Activated CD8-positive, alpha-beta memory T cell treated with anti-CD3 and anti-CD28 coated beads, Interleukin-2, amount 10 ng/mL, durations not matched to agents 7 days and 5 days (primary cell): ENCODE measurements at places on chromosomes 11 and 22. TPM values are rescaled to one million over a fixed set of nuclear protein-coding genes. Genes with fewer than 3 reads are reported as not detected.

DNA sequence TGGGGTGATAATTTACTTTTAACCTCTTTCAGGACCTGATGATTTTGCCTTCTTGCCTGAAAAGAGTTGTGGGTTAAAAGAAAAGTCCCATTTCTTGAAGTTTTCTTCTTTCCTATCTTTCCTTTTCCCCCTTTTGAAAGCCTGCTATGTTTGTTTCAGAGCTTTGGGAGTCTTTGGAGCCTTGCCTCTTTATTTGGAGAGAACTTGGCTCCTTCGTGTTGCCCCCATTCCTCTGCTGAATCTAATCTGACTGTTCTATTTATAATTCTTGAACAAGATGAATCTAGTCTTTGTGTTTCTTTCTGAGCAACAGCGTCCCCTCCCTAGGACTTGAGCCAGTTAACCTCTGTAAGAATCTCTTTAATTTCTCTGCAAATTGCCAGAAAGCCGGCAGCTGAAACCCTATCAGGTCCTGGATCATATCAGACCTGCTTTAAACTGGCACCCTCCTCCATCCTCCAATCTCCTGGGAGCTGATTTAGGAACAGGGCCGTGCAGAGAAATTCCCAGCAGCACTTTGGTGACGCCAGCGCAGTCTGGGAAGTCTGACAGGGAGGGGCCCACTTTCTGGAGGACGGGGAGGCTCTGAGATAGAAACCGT is 289.1 kb upstream of the SORL1-AS1 start:
- no peak for DNase-seq

DNA sequence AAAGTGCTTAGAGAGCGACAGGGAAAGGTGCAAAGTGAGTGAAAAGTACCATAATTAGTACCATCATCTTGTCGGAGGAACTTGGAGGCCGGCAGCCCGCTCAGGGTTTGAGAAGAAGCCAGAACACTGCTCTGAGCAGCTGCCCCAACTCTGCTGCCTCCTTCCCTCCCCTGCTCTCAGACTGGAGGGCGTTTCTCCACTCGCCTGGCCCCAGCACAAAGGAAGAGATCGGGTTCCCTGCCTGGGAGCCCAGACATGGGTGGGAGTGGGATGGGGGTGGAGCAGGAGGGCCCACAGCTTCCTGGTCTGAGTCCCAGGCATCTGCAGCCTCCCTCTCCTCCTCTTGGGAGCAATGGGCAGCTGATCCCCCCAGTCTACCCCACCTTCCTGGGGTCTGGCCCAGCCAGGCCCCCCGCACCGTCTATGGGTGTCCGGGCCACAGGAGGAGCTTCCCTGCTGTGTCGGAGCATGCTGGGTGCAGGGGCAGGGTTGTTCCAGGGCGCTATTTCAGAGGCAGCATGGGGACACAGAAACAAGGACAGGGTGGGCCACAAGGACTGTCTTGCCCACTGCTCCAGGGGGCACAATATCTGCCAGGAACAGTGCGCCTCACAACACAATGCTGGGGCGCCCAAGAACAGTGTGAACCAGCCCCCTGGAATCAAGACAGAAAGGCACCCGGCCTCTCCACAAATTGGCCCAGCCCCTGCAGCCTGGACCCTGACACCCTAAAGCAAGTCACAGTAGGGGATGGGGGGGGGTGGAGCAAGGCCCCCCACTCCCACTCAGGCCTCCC is 4.8 kb downstream of the LIF start:
- no peak for DNase-seq

GRCh38 chr11:126898802-126899201 is 101.8 kb downstream of the KIRREL3 start:
- no peak for DNase-seq

DNA sequence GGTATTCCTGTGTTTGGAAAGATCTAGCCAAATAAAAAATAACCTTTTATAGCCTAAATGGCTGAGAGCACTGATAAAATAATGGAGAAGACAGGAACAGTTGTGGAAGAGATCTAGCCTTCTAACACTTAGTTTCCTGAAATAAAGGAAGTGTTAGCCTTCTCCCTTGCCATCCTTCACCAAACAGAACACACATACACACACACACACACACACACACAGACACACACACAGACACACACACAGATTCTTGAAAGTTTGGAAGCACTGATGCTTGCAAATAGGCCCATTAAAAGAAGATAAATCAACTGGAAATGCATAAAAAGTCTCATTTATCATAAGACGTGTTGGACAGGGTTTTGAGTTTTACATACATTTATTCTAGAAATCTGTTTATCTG is 37.5 kb downstream of the KIRREL3 start:
- DNase-seq = no peak

DNA sequence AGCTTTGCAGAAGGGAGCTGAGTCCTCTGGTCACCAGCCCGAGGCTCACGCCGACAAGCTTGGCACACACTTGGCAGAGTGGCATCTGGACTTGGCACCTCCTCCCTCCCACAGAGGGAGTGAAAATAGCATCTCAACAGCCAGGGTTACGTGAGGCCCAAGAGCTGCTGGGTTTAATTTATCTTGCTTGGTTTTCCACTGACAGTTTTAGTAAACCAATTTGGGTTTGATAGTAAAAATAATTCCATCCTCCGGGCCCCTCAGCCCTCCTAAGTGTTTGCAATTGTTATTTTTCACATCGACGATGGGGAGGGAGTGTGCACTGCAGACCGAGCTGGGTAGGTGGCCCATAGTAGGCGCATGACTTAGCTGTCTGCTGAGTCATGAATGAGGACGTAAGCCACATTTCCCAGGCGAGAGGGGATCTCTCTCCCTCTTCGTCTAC is 107.6 kb upstream of the ASPHD2 start:
- DNase-seq = no peak

GRCh38 chr22:49551446-49551845 is 276.2 kb downstream of the BRD1 start:
- no peak for DNase-seq

GRCh38 chr11:11978098-11978637 is 30.3 kb downstream of the DKK3 start:
- peak; percentile 18 for DNase-seq

GRCh38 chr22:27780161-27780575 is 21.4 kb downstream of the MN1 start:
- no peak for DNase-seq

- DNase-seq = no peak
Observed at GRCh38 chr11:128432926-128433325, 154.4 kb downstream of the ETS1 start.

DNA sequence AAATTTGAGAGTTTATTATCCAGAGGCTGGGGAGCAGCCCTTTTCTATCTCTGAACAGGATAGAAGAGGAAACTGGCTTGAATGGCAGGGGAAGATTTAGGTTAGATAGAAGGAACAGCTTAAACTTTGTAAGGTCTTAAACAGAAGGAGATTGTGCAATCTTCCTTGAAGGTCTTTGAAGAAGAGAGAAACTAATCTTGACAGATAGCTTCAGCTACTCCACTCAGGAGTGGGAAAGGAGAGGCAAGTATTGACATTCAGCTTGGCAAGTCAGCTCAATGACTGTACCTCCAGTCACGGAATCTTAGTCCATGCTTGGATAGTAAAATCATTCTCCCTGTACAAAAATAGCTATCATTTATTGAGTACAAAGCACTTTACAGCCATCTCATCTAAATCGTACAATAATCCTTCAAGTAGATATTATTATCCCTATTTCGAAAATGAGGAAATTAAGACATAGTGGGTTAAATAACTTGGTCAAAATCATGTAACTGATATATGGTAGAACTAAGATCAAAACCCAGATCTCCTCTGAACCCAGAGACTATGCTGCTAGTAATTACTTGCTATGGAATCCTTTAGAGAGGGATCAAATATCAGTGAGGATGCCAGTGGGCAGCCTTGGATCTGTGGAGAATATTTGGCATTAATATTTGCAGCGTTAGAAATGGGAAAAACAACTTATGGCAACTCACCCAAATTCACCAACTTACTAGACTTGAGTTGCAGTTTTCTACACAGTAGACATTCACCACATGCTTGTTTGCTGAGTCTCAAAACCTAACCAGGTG is 14.6 kb downstream of the C11orf97 start:
- no peak for DNase-seq

DNA sequence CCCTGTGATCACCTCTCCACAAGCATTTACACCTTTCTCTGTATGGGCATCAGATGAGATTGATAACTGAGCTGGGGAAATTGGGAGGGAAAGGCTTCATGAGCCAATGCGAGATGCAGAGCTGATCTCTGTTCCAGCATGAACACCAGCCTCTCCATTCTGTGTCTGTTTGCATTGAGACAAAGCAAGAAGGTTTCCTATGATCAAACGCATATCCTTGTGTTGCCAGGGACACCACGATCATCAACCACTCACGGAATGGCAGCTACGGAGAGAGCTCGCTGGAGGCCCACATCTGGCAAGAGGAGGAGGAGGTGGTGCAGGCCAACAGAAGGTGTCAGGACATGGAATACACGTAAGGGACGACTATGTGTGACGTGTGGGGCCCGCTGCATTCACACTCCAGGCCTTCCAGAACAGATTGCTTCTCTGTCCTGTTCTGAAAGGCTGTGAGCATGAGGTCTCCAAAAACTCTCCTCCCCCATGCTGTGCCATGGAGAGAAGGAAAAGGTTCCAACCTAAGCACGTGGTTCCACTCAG is 96.4 kb downstream of the AMOTL1 start:
- DNase-seq = no peak

DNA sequence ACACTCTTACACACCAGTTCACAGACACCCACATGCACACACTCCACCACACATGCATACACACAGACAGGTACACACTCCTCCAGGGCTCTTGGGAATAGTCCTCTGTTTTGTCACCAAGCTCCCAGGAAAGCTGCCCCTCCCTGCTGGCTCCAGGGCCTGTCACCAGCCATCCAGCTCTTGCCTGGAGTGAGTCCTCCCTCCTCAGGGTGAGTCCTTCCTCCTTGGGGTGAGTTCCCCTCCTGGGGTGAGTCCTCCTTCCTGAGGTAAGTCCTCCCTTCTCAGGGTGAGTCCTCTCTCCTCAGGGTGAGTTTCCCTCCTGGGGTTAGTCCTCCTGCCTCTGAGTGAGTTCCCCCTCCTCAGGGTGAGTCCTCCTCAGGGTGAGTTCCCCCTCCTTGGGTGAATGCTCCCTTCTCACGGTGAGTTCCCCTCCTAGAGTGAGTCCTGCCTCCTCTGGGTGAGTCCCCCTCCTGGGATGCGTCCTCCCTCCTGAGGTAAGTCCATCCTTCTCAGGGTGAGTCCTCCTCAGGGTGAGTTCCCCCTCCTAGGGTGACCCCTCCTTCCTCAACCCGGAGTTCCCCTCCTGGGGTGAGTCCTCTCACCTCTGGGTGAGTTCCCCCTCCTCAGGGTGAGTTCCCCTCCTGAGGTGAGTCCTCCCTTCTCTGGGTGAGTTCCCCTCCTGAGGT is 100.6 kb upstream of the FGF3 start:
- DNase-seq = no peak

GRCh38 chr11:2892215-2892966 is 6.8 kb upstream of the CDKN1C start:
- peak; percentile 75 for DNase-seq

GRCh38 chr11:69076129-69076791 is 27.5 kb downstream of the TPCN2 start:
- no peak for DNase-seq

DNA sequence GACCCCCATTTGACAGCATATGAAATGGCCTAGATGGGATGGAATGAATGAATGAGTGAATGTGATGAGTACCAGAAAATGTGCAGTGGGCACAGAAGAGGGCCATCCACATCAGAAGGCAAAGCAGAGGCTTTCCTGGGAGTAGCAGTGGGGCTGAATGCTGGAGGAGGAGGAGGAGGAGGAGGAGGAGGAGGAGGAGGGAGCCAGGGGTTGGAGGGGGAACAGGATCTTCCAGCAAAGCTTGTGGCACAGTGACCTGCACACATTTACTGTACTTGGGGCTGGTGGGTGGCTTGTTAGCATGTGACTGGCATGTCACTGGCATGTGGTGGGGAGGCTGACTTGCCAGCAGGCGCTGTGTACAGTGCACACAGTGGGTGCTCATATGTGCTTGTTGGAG is 9.5 kb downstream of the SEPTIN3 start:
- DNase-seq = no peak

DNA sequence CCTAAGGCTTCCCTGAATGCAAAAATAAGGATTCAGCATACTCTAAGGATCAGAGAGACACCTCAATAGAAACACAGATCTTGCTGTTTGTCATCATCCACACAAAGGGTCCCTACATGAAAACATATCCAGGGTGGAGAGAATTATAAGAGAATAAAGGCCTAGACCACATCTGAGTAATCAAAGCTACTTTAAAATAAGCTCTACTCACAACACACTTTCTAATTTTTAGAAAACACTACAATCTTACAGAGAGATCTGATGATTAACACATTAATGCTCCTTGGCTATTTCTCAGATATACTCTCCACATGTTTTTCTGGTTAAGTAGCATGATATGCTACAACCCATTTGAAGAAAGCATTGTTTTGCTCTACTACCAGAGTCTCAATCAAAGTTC is 108.2 kb downstream of the ETS1 start:
- DNase-seq = no peak

DNA sequence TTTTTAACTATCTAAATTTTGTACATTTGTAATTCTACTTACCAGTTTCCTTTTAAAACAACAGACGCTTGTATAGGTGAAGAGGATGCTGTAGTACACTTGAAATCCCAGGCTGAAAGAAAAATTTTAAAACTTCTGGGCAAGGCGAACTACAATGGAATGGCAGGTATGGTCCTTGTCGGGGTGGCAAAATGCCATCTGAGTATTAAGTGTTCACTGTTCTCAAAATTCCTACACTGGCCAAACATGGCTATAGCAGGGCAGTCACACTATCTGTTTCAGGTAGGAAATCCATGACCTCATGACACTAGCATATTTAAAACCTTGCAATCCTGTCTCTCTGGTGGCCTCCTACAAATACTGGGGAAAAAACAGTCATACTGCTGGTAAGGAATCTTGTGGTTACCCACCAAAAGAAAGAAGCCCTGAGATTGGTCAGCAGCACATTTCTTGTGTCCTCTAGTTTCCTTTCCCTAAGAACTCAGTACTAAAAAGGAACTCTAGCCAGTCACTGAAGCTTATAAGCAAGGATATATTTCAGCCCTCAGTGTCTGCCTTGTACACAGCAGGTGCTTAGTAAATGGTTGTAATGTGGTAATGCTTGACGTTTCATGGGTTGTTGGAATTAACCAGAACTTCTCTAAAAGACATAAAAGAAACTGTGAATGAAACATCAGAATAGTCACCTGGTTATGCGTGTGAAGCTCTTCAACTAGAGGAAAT is 5.2 kb upstream of the ZC3H12C start:
- DNase-seq = no peak

DNA sequence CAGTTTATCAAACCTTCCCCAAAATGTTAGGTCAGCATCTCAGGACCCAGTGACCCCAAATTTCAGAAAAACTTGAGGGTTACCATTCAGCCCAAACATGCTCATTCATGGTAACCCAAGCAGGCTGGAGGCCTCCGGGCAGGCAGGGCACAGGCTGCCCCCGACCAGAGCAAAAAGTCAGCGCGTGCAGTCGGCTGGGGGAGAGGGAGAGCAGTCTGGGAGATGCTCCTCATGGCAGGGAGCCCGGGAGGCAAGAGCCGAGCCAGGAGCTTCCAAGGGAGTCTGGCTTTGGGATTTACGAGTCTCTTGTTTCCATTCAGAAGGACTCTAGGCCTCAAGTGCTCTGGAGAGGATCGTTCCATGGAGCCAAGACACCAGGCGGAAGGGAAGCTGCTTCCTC is 45.7 kb downstream of the RPUSD4 start:
- DNase-seq = no peak

- no peak for DNase-seq
Observed at GRCh38 chr11:75160880-75161279, 10.0 kb downstream of the SLCO2B1 start.

The OR51B6 gene
- total RNA-seq = not detected

The EMID1 gene
- total RNA-seq = 0.61 TPM

The BATF2 gene
- total RNA-seq = 0.33 TPM

The IFITM10 gene
- 0.96 TPM for total RNA-seq

The DGAT2 gene
- 1.5 TPM for total RNA-seq

The C22orf15 gene
- total RNA-seq = 0.77 TPM
